Activated T-helper 17 cell treated with anti-CD3 and anti-CD28 coated beads, Interleukin-2, amount 50 U/mL, for 72 hours (primary cell): ENCODE measurements at places on chromosomes 13 and 19. TPM values are rescaled to one million over a fixed set of nuclear protein-coding genes. Genes with fewer than 3 reads are reported as not detected.
A peak's percentile ranks its signal among the peaks of the same experiment; 100 is the strongest.

The KCNC3 gene
- total RNA-seq, result 18.8 TPM

The ZNF724 gene
- total RNA-seq, result 12.5 TPM

The KIR2DL1 gene
- total RNA-seq, result not detected

The ZNF540 gene
- total RNA-seq, result 0.58 TPM

The ZNF99 gene
- 0.05 TPM for total RNA-seq

The ZGLP1 gene
- 6.6 TPM for total RNA-seq

The OR7C1 gene
- total RNA-seq, result not detected

The MBD3L2 gene
- total RNA-seq, result not detected

The OLFM2 gene
- 1.6 TPM for total RNA-seq

The PRSS57 gene
- not detected for total RNA-seq

The TTC9B gene
- 1.1 TPM for total RNA-seq

DNA sequence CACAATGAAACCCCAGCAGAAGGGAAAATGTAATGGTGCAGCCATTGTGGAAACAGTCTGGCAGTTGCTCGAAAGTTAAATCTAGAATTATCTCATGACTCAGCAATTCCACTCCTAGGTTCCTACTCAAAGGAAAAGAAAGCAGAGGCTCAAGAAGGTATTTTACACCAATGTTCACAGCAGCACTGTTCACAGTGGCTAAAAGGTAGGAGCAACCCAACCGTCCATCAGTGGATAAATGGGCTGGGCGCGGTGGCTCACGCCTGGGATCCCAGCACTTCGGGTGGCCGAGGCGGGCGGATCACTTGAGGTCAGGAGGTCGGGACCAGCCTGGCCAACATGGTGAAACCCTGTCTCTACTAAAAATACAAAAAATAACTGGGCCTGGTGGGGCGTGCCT, 25.9 kb downstream of the ZFR2 start:
- ATAC-seq, result no peak
- no peak overlapping the region for H3K4me3 ChIP-seq
- H3K36me3 ChIP-seq, result no peaks in the 10 kb centered on the region
- H3K4me1 ChIP-seq, result no peaks in the 10 kb centered on the region

DNA sequence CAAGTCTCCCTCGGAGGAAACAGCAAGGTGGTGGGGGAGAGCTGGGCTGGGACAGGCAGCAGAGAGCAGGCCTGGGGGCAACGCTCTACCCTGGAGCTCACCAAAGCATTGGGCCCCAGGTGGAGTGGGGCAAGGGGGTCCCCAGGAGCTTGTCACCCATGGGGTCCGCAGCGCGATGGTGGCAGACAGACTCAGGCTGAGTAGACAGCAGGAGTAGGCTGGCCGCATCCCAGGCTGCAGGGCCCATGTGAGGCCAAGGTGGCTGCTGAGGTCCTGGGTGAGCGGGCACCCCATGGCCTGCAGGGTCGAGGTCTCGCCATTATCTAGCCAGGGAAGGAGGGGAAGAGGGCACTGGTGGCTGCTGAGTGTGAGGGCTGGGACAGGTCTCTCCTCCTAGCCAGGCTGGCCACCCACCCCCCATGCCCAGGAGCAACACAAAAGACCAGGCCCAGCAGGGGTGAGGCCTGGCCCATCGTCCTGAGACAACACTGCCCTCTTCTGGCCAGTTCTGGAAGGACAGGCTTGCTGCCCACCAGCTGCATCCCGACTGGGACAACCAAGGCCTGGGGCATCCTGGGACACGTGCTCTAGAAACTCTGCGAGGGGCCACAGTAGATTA, 33.1 kb downstream of the CEBPG start:
- no peaks in the 10 kb centered on the region for H3K36me3 ChIP-seq
- no peak overlapping the region for H3K4me3 ChIP-seq
- peak; percentile 74 for ATAC-seq
- peak overlapping the region; percentile 10 for H3K27ac ChIP-seq
- H3K4me1 ChIP-seq, result peaks cover 6% of the 10 kb centered on the region

DNA sequence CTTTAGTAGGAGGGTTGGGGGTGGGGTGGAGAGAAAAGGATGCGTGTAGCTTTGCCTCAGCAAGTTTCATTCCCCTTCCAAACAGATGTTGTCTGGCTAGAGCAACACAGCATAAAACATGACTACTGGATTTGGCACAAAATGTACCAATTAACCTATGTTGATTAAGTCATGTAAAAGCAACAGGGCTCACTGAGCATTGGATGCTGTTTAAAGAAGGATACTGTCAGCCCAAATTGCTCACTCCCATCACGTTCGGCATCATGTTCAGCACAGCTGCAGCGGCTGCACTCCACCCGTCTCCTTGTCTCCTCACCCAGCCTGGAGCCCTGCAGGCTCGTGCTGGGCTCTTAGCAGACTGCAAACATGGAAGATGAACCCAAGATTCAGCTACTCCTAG, 77.5 kb downstream of the DLEU7 start:
- H3K27me3 ChIP-seq, result no peaks in the 10 kb centered on the region
- no peaks in the 10 kb centered on the region for H3K36me3 ChIP-seq
- H3K4me1 ChIP-seq, result peaks cover 2% of the 10 kb centered on the region
- ATAC-seq, result no peak

DNA sequence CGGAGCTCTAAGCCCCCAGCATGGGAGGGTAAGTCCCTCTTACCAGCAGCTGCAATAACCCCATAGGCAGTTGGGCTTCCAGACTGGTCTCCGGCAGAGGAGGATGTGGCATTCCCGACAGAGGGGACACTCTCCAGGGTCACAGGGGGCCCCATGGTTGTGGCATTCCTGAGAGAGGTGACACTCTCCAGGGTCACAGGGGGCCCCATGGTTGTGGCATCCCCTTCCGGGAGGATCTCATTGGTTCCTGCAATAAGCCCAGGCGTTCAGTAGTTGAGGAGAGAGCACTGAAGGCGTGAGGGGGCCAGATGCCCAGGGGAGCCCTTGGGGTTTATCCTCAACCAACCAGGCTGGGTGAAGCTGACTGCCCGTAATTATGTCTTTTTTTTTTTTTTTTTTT, 5.4 kb downstream of the CD320 start:
- H3K27ac ChIP-seq, result no peak overlapping the region
- no peaks in the 10 kb centered on the region for H3K4me1 ChIP-seq
- ATAC-seq, result no peak
- H3K36me3 ChIP-seq, result peaks cover 54% of the 10 kb centered on the region
- H3K27me3 ChIP-seq, result no peaks in the 10 kb centered on the region
- no peak overlapping the region for H3K4me3 ChIP-seq

- no peaks in the 10 kb centered on the region for H3K27me3 ChIP-seq
- peaks cover 42% of the 10 kb centered on the region for H3K36me3 ChIP-seq
- no peaks in the 10 kb centered on the region for H3K4me1 ChIP-seq
- peak overlapping the region; percentile 69 for H3K27ac ChIP-seq
- no peak for ATAC-seq
These were observed 814 bp downstream of the ZNF211 start for GRCh38 chr19:57633832-57634131.

DNA sequence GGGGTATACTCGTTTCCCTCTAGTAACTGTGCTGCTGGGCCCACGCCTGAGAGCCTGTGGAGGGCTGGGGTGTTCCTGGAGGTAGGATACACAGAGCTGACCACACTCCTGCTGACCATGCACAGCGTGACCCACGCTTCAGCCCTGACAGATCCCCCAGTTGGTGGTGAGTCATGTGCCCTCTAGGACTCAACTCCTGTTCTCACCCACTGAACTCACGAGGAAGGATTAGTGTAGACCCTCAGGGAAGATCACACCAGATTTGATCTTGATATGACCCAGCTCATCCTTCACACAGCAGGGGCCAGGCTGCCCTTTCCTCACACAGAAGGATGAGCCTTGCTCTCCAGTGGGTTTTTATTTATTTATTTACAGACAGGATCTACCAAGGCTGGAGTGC, 13.3 kb upstream of the ACP7 start:
- H3K4me1 ChIP-seq, result peaks cover 11% of the 10 kb centered on the region
- H3K4me3 ChIP-seq, result no peak overlapping the region
- H3K27ac ChIP-seq, result no peak overlapping the region
- no peaks in the 10 kb centered on the region for H3K36me3 ChIP-seq
- no peak for ATAC-seq

DNA sequence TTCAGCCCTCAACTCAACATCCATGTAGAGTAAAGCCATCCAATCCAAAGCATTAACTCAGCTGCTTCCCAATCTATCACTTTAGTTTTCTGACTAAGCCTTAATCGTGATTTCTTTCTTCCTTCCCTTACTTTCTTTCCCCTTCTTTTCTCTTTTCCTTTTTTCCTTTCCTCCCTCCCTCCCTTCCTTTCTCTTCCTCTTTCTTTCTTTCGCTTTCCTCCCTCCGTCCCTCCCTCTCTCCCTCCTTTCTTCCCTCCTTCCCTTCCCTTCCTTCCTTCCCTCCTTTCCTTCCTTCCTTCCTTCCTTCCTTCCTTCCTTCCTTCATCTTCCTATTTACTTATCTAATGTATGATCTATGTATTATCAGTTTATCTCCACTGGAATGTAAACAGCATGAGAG, 71.2 kb downstream of the ERCC5 start:
- no peak overlapping the region for H3K27ac ChIP-seq
- peaks cover 45% of the 10 kb centered on the region for H3K27me3 ChIP-seq
- no peak overlapping the region for H3K4me3 ChIP-seq

DNA sequence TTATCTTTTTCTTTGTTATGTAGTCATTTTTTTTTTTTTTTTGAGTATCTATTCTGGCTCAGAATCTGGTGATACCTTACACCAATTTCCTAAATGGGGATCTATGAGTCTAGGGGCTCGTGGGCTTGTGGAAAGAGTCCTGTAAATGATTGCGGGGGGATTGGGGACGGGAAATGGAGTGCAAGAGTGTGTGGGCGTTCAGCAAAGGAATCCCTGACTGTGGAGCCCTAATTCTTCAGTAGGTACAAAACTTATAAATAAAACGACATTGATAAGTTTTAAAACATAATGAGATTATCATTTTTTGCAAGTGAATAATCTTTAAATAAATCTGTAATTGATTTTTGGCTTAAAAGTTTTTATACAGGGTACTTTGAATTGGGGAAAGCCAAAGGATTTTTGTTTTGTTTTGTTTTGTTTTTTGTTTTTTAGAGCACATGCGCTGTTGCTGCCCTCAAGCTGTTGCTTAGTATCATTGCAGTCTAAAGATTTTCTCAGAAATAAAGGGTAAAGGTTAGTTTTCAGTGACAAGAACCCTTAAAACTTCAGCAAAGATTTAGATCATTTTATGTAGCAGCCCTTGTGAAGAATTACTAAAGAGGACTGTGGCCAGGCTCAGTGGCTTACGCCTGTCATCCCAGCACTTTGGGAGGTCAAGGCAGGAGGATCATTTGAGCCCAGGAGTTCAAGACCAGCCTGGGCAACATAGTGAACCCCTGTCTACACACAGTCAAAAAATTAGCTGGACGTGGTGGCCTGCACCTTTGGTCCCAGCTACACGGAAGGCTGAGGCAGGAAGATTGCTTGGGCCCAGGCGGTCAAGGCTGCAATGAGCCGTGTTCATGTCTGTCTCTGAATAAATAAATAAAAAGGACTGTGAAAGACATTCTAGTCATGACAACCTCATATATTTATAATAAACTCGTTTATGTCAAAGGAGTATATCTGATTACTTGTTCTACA, 1.7 kb downstream of the ERCC5 start:
- H3K4me1 ChIP-seq, result peaks cover 21% of the 10 kb centered on the region
- no peak for ATAC-seq
- H3K27me3 ChIP-seq, result no peaks in the 10 kb centered on the region
- peak overlapping the region; percentile 84 for H3K4me3 ChIP-seq
- peaks cover 56% of the 10 kb centered on the region for H3K36me3 ChIP-seq

DNA sequence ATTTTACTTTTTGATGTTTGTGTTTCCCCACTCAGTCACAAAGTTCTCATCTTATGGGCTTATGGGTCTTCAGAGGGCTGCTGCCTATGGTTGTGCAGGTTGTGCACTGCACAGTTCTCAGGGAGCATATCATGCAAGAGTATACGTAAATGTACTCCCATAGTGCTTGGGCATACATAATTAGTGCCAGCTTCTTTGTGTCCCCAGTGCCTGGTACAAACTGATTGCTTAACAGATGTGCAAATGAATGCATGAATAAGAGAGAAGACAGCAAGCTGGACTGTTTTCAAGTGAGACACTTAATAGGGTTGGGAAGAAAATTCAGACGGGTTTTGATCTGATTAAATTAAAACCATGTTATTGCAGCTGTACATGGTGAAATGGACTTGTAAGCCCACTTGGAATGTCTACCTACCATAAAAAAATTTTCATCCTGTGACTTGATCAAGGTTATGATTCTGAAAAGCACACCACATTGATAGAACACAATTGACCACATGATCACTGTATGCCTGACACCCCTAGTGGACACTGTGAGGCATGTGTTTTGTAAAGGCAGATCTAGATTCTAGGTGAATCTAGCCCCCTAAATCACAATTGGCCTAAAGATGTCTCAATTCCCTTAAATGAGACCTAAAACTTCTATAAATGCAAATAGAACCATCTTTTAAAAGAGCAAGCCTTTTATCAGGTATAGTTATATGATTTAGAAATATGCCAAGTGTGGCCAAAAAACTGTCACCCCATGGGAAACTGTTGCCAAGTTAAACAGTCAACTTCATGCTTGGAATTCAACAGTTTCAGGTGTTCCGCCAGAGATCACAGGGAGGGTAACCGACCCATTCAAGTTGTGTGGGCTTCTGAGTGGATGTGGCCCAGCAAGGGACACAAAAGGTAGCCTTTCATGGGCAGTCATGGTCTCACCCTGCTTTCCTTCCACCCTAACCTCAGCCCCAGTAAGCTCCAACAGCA, 27.9 kb downstream of the FAM124A start:
- H3K4me1 ChIP-seq, result no peaks in the 10 kb centered on the region
- H3K27ac ChIP-seq, result no peak overlapping the region
- ATAC-seq, result no peak

GRCh38 chr19:51571599-51571998, 516 bp downstream of the ZNF175 start:
- peak; percentile 13 for ATAC-seq
- H3K36me3 ChIP-seq, result peaks cover 50% of the 10 kb centered on the region
- H3K27ac ChIP-seq, result peak overlapping the region; percentile 97
- peak overlapping the region; percentile 98 for H3K4me3 ChIP-seq
- peaks cover 4% of the 10 kb centered on the region for H3K27me3 ChIP-seq
- peaks cover 20% of the 10 kb centered on the region for H3K4me1 ChIP-seq

- no peak for ATAC-seq
- H3K4me3 ChIP-seq, result no peak overlapping the region
- peaks cover 9% of the 10 kb centered on the region for H3K27me3 ChIP-seq
These were observed 151.5 kb downstream of the KLF5 start for GRCh38 chr13:73210218-73210883.

GRCh38 chr13:42615691-42616090, 41.7 kb downstream of the TNFSF11 start:
- H3K4me1 ChIP-seq, result no peaks in the 10 kb centered on the region
- no peak overlapping the region for H3K27ac ChIP-seq
- no peaks in the 10 kb centered on the region for H3K36me3 ChIP-seq

- no peak for ATAC-seq
- no peaks in the 10 kb centered on the region for H3K4me1 ChIP-seq
- H3K27me3 ChIP-seq, result no peaks in the 10 kb centered on the region
- no peak overlapping the region for H3K27ac ChIP-seq
- H3K4me3 ChIP-seq, result no peak overlapping the region
These were observed 65.4 kb upstream of the ZNF91 start for GRCh38 chr19:23460656-23461055.
